Caki2 (cell line): ENCODE measurements at places on chromosomes 2 and 18. TPM values are rescaled to one million over a fixed set of nuclear protein-coding genes. Genes with fewer than 3 reads are reported as not detected.

FOXD4L1 gene
- total RNA-seq: not detected in 2 replicates

- DNase-seq: no peak
Observed at GRCh38 chr2:233477548-233478433, 88.8 kb downstream of the USP40 start.

DNA sequence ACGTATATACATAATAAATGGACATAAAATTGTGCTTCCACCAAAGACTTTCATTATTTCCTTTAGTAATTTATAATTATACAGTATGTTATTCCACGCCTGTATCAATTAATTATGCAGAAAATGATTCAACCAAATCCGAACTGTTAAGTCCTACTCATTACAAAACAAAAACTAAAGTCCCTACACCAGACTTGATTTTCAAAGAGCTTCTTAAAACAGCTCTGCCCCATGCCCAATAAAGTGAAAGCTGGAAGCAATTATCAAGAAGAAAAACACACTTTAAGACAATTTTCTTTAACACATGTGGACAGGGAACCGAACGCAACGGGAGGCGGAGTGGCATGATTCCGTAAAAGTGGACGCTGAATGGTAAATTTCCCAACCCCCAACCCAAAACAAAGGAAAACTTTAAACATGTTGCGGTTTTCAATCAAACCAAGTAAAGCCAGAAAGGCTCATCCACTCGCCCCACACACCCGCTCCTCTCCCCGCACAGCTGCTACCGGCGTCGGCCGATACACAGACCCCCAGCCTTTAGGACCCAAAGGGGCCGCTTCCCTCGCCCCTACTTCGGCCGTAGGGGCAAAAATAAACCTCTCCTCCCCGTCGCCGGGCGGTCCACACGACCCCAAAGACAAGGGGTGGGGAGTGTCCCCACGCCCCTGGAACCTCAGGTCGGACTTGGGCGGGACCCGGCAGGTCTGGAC, 705 bp downstream of the YES1 start:
- DNase-seq: no peak

DNA sequence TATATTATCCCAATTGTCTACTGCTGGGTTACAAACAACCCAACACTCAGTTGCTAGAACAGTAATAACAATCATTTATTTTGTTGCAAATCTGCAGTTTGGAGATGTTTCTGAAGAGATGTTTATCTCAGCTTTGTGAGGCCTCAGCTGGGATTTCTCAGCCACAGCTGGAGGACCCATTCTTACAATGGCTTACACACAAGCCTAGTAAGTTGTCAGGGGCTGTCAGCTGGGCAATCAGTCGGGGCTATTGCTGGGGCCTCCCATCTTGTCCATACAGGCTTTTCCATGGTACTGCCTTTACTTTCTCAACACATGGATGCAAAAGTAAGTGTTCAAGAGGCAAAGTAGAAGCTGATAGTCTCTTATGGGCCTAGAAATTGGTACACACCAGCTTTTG, 491.7 kb upstream of the NXPH2 start:
- DNase-seq: no peak

DNA sequence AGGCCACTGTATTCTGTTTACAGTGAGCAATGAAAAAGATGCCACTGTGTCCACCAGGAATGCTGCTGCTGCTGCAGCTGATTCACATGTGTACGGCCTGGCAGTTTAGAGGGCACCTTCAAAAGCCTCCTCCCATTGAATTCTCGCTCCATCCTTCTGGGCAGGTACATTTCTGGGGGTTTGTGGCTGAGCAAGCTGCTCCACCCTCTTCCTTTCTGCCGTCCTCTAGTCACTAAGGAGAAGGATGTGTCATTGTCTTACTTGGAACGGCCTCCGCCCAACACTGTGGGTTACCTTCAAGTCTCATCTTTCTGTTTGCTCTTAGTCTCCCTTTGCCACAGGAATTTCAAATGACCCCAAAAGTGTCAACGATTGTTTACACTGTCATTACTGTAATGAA, 182.0 kb downstream of the ZBTB7C start:
- DNase-seq: peak; percentile 65

DNA sequence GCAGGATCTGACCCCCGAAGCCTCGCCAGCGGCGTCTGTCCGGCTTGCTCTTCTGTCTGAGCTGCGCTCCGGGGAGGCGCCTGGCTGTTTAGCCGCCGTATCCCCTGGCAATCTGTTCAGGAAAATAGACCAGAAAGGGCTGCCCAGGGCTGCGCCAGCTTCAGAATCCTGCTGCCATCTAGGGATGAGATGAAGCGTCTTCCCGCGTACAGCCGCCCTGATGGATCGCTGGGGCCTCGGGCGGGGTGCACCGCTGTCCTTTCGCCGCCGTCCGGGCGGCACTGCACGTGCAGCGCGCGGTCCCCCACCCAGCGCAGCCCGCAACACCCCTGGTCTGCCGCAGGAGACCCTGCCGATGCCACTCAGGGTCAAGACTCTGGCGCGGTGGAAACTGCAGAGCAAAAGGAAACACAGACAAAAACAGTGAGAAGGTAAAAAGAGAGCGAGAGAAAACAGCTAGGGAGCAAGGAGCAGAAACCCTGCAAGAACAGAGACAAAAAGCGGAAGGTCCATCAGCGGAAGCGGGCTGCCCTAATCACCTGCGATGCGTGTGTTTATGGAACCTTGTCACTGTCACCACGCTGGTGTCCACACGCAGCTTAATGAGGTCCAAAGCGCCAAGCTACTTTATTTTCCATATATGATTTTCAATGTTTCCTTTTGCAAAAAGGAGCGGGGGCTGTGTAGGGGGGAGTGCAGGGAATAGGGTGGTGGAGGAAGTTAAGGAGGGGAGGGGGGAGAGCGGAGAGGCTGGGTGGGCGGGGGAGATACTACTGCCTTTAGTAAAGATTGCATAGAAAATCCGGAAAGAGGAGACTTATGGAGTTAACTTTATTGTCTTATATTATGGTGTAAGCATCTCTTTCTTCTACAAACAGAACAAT, 2113.3 kb upstream of the PIK3C3 start:
- DNase-seq: peak; percentile 66
